GM18507 (cell line): ENCODE measurements at places on chromosomes 4 and X.

- no peak for DNase-seq
These were observed 1640.7 kb downstream of the C4orf33 start for GRCh38 chr4:130736436-130737185.

- DNase-seq = no peak
These were observed 137.6 kb downstream of the DCK start for GRCh38 chr4:71130827-71131603.

DNA sequence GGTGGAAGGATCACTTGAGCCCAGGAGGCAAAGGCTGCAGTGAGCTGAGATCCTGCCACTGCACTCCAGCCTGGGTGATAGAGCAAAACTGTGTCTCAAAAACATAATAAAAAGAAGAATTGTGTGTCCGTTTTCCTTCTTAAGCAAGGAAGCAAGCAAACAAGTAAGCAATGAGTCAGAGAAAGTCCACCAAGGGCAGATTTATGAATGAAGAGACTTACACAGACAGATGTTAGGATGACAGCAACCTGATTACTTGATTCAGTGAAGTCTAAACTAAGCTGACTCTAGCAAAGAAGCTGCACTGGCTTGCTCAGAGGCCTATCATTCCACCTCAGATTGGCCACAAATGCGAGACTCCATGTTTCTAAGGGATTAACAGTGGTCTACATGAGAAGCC, 34.1 kb upstream of the SCML1 start:
- DNase-seq = no peak

DNA sequence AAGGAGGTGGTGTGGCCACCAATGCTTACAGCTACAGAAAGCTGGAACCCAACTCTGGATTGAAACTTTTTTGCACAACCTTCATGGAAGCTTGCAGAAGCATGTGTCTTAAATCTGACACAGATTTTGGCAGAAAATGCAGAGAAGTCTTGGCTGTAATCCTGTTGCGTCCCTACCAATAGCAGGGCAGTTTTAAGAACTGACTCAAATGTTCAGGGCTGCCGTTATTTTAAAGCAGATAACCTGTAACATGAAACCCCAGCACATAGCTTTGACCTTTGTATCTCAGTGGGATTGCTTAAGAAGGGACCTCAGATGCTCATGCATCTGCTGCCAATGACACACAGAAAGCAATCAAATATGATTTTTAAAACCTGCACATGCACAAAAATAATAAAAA, at the start of gene VEGFD:
Gene VEGFD (minus strand): TSS at position 110 of the 400 bp plus-strand sequence. CDS start 467 bp downstream, outside the sequence.
- no peak for DNase-seq
